Mucosa of gallbladder (tissue), 1 donor: ENCODE measurements at places on chromosomes 1 and 21. TPM values are rescaled to one million over a fixed set of nuclear protein-coding genes. Genes with fewer than 3 reads are reported as not detected.
A peak's percentile ranks its signal among the peaks of the same experiment; 100 is the strongest.

GRCh38 chr1:43668956-43669355, 19.0 kb downstream of the KDM4A start:
- no peak for DNase-seq

DNA sequence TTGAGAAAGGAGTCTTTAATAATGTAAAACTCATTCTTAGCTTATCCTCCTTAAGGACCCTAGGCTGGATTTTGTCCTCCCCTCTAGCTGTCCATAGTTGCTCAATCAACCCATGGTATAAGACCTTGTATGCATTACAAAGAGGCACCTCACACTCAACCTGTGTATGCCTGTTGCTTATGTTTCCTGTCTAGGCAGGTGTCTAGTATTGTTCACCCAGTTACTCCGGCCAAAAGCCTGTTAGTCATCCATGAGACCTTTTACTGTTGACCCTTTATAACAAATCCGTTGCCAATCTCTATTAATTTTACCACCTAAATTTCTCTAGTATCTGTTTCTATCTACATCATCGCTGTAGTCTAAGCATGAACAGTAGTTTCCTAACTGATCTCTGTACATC, 3.7 kb downstream of the LYPLAL1 start:
- DNase-seq: no peak

Gene CRYZ
- total RNA-seq: 174 TPM

- DNase-seq: no peak
Measured at GRCh38 chr1:246591504-246591903, 25.2 kb downstream of the CNST start.

DNA sequence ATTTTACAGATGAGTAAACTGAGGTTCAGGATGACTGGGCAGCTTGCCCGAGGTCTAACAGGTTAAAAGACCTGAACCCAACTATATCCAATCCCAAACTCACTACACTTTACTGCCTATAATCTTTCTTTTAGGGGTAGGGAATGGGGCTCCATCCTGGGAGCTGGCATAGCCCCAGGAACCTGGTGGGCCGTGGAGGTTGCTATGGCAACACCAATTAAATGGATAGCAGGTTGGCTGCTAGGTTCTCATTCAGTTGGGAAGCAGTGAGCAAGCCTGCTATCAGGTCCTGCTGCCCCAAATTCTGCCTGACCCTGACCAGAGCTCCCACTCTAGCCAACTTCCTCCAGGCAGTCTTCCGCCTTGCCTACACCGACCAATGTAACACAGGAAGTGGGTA, 40.9 kb downstream of the LRP8 start:
- DNase-seq: no peak

Gene DMRTA2
- not detected for total RNA-seq

DNA sequence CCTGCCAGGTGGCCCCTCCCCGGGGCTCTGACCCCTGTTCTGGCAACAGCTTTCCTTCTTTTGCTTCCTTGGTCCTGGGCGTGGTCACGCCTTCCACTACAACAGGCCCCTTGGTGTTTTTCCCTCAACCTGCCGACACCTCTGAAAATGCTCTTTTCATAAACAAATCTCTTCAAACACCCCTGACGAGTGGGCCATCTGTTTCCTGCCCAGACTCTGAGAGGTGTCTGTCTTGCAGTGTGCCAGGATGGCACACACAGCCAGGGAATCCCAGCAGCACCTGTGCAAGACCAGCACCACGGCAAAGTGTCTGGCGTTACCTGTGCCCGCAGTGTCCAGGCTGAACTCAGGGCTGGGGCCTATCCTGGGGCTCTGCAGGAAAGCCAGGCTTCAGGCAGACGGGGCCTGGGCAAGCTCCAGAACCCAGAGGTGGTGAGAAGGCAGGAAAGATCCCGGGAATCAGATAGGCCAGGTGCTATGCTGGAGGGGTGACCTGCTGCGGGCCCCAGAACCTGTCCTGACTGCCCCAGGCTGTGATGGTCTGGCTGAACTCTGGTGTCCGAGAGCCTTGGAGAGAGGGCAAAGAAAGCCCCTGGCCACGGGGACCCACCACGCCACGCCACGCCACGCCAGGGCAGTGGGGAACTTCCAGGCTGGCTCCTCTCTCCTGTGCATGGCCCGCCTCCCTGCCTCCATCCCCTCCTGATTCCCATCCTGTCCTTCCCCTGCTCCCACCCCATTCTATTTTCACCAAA, 88.9 kb downstream of the SIK1 start:
- no peak for DNase-seq

Gene INAVA
- total RNA-seq: 152 TPM

- no peak for DNase-seq
Measured at GRCh38 chr21:17784604-17785402, 34.4 kb downstream of the C21orf91 start.

Gene GCSAML
- total RNA-seq: 1.3 TPM

- no peak for DNase-seq
Measured at GRCh38 chr1:162690672-162691434, 58.6 kb downstream of the DDR2 start.

DNA sequence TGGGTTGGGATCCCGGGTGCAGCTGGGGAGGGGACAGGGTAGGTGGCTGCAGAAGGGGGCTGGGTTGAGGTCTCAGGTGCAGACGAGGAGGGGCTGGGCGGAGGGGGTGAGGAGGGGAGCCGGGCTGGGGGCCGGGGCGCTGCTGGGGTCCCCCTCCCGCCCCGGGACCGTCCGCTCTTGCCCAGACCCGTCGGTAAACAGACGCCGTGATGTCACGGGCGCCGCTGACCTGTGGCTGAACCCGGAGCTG, 22.3 kb downstream of the DHRS3 start:
- DNase-seq: no peak

- DNase-seq: no peak
Measured at GRCh38 chr1:17061892-17062291, 8.1 kb upstream of the SDHB start.

- DNase-seq: no peak
Measured at GRCh38 chr1:84434081-84434769, 35.9 kb downstream of the DNASE2B start.

GRCh38 chr1:22654692-22655091, 1.7 kb downstream of the C1QB start:
- no peak for DNase-seq

GRCh38 chr1:173301507-173301906, 94.4 kb upstream of the TNFSF4 start:
- no peak for DNase-seq

Gene C1orf87
- not detected for total RNA-seq

Gene UTS2
- total RNA-seq: not detected

GRCh38 chr1:33821291-33821690, 42.6 kb upstream of the HMGB4 start:
- DNase-seq: no peak

Gene NEXN
- total RNA-seq: 36.5 TPM

GRCh38 chr1:151978922-151979321, 14.7 kb downstream of the S100A10 start:
- DNase-seq: no peak

Gene MASP2
- not detected for total RNA-seq

DNA sequence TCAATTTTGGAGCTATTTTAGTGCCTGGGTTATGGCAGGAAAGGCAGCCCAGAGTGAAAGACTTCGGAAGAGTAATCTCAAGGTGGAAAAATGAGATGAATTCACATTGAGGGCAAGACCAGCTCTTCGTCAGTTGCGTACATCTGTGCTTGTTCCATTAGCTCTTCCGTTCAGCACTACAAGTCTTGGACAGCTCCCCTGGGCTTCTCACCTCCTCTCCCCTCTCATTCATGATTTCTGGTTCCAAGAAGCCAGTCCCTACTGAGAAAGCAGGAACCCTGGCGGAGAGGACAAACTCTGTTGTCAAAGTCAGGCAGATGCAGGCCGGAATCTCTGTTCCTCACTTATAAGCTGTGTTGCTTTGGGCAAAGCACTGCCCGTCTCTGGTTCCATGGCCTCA, 76.5 kb downstream of the ACTL8 start:
- DNase-seq: peak; percentile 23

Gene UBASH3A
- 2.0 TPM for total RNA-seq

- DNase-seq: no peak
Measured at GRCh38 chr21:40719615-40720014, 127.3 kb downstream of the DSCAM start.

DNA sequence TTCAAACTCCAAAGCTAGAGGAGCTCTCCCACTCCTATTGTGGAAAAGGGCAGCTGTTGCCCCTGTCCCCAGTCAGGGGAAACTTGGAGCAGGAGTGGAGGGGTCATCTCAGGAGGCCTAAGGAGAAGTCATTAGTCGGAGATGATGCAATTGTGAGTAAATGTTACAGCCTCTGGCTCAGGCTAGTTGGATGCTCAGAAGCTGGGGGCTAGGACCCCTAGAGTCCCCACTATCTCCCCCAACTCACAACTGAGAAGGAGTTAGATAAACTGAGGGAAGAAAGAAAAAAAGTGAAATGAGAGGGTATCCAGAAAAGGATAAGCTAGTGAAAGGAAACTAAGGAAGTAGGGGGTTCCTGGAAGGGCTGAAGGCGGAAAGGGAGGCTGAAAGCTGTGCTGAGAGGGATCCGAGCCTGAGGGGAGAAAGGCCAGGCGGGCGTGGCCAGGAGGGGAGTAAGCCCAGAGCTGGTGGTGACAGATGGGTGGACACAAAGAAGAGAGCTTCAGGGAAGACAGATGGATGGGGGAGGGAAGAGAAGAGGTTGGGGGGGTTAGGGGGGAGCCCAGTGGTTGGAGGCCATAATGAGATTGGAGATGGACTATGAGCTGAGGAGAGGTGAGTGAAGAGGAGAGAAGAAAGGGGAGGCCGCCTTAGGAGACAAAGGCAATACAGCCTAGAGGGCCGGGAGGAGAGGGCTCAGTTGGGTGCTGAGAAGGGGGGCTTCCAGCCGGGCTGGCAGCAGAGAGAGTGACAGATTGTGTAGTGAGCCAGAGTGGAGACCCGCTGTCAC, 4.5 kb upstream of the NHLH1 start:
- no peak for DNase-seq

Gene S100A3
- not detected for total RNA-seq

- peak; percentile 29 for DNase-seq
Measured at GRCh38 chr1:247373721-247374141, 42.1 kb upstream of the ZNF496 start.

DNA sequence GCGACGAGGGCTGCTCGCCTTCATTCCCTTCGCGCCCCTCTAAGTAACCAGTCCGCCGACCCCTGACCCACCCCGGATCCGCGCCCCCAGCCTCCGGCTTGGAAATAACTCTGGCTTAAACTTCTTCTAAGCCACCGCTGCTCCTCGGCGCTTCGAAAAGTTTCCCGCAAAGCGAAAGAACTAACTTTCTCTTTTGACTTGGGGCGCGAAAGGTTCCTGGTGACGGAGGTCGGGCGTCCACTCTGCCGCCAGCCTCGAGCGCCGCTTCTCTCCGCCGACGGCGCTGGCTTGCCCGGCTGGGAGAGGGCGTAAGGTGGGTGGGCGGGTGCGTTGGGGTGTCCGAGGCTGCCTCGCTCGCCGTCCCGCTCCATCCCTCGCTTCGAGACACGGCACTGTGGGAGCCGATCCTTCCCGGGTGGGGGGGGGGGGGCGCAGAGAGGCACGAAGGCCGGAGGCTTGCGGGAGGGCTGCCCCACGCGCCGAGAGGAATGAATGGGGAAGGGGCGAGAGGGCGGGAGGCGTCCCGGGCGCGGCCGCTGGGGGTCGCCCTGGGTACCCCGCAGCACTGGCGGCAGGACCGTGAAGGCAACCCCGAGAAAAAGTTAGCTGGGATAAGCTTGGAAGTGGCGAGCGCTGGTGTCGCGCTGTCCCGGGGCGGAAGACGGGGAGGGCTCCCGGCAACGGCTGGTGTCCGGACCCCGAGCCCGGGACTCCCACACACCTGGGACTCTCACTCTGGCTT, 569 bp downstream of the ATF3 start:
- DNase-seq: peak; percentile 41

DNA sequence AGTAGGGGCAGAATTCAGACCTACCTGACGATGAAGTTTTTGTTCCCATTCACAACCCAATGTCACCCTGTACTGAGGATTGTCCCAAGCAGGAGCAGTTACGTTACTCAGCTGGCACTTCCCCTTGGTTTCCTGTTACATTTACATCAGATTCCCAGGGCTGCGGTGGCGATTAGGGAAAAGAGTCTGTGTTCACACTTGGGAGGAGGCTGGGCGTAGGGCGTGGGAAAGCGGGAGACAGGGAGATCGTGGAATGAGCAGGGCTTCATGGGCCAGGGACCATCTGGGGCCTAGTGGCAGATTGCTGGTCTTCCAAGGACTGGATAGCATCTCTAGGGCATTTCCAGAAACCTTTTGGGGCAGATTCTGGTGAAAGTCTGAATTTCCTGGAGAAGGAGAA, 39.0 kb downstream of the TBX19 start:
- no peak for DNase-seq

- no peak for DNase-seq
Measured at GRCh38 chr1:147852706-147853225, 49.8 kb upstream of the GJA8 start.

DNA sequence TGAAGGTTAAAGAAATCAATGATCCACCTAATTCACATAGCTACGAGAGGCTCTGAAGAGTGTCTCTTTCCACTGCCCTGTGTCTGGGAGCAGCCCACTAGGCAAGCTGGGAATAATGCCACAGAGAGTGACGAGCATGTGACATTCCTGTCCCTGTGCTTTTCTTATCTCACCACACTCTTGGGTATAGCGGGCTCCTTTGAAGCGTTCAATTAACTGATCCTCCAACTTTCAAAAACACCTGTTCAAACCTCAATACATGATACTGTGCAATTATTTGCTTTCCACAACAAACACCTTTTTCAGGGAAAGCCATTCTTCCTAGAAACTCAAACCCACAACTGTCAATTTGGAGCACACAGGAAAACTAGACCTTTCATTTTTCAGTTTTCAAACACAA, 43.4 kb downstream of the PLPP3 start:
- no peak for DNase-seq

GRCh38 chr1:7652515-7653098, 118.5 kb upstream of the VAMP3 start:
- DNase-seq: no peak

DNA sequence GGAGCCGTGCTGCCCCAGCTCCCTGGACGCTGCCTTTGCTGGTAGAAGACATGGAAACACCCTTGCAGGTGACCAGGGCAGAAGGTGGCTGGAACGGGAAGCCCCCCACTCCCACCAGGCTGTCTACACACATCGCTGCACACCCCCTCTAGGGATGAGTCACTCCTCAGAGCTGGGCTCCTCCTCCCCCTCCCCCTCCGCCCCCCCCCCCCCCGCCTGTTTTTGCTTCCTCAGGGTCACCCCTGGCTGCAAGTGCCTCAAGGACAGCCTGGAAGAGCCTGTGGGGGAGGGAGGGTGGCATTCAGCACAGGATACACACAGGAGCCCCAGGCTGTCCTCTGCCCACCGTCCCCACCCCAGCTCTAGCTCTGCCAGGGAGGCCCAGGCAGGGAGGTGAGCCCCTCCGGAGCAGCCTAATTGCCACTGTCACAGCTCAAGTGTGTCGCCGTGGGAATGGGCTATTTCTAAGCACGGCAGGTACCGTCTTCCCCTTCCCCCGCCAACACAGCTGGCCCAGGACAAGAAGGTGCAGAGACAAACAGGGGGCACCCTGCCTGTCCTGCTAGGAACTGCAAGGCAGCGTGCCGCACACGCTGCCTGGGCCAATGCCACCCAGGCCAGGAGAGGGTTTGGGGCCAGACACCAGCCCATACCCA, 2.5 kb downstream of the FNDC10 start:
- no peak for DNase-seq

Gene COL11A1
- 0.14 TPM for total RNA-seq
